ENCODE measurements at places on chromosomes 13 and 19.

DNA sequence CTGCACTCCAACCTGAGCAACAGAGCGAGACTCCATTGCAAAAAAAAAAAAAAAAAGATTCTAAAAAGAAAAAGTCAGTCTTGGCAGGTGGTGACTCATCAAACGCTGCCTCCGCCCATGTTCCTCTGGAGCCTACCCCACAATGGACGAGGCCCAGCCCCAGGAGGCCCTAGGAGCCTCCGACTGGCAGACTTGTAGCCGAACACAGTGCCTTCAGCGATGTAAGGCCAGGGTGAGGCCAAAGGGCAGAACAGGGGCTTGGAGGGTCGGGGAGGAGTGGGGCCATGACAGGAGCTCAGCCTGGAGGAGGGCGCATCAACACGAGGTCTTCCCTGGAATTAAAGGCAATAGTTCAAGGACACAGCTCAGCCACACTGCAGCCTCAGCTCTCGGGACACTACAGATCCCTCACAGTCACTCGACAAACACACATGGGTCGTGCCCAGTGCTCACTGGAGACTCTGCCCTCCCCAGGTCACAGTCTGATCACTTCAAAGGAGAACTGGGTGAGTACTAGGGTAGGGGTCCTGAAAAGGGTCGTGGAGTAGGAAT, 5.1 kb downstream of the USE1 start:
- DNase-seq, result peak; percentile 21

DNA sequence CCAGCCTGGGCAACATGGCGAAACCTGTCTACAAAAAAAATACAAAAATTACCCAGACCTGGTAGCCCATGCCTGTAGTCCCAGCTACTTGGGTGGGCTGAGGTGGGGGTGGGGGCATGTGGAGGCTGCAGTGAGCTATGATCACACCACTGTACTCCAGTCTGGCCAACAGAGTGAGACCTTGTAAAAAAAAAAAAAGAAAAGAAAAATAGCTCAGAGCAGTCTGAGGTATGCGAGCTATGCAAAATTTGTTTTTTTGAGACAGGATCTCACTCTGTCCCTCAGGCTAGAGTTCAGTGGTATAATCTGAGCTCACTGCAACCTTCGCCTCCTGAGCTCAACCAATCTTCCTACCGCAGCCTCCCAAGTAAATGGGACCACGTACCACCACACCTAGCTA, 7.1 kb upstream of the TOMM40 start:
- DNase-seq, result no peak

GRCh38 chr19:45785781-45786532, 3.7 kb upstream of the DMPK start:
- DNase-seq, result no peak

DNA sequence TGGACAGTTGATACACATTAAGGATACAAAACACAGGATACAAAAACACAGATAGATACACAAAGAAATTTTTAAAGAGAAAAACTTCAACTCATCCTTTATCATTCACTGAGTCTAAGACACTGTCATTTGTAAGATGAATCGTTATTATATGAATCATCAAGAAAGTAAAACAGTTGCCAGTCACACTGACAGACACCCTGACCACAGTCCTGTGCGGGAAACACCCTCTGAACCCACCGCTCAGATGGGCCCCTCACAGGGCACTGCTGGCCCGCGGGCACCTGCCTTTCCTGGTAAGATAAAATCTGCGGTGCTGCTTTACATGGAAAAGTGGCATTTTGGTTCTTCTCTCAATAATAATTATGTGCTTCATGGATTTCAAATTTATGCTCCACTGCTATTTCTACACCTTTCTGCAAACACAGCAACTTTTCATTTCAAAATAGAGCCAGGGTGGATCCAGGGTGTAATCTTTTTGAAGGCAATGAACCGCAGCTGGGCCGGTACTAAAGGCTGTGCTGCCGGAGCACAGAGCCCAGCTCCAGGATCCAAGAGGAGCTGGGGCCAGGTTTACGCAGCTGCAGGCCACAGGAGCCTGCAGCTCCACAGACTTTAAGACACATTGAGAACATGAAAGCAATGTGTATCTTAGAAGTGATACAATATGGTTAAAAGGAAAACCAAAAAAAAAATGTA, 76.8 kb downstream of the TUBGCP3 start:
- DNase-seq, result no peak

GRCh38 chr13:32707471-32707870, 121.2 kb downstream of the PDS5B start:
- no peak for DNase-seq

GRCh38 chr19:18392417-18392816, 5.0 kb downstream of the LRRC25 start:
- peak; percentile 72 for DNase-seq

- DNase-seq, result no peak
Measured at GRCh38 chr19:38977445-38978325, 2.1 kb upstream of the FBXO17 start.

Measured in CD4-positive, alpha-beta T cell treated with Interferon gamma for 1 hour (primary cell).